Stimulated activated CD8-positive, alpha-beta memory T cell treated with anti-CD3 and anti-CD28 coated beads, Interleukin-7, amount 100 ng/mL, for 24 hours (primary cell): ENCODE measurements at places on chromosomes 13 and 19.

DNA sequence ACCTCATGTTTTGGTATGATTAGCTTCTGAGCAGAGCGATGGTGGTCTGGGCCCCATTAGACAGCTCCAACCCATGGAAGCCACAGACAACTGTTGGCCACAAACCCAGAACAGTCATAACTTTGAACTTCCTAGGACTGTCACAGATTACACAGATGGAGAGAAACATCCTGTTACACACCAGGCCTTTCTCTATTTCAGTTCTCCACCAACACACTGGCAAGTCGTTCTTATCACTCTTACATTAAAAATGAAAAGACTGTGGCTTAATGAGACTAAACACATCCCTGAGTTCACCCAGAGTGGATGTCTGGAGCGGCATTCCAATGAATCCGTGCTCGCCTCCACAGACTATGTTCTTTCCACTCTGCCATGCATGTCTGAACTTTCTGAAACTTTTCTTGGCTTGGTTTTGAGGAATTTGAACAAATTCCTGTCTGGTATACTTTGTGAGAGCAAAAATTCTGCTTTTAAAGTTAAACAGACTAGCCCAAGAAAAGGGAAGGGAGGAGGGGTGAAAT, 109.1 kb downstream of the NALCN start:
- no peak for DNase-seq

DNA sequence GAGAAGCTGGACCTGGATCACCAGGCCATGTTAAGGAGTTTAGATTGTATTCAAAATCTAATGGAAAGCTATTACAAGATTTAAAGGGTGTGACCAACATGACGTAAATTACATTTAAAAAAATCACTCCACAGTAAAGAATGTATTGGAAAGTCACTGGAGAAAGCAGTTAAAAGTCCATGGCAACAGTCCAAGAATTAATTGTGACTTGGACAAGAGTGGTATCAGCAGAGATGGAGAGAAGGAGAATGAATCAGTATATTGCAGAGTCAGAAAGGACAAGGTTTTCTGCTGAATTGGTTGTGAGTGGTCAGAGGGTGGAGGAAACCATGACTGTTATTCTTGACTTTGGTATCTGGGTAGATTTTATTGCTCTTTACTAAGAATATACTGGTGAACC, 535.1 kb upstream of the SLITRK1 start:
- DNase-seq: no peak

DNA sequence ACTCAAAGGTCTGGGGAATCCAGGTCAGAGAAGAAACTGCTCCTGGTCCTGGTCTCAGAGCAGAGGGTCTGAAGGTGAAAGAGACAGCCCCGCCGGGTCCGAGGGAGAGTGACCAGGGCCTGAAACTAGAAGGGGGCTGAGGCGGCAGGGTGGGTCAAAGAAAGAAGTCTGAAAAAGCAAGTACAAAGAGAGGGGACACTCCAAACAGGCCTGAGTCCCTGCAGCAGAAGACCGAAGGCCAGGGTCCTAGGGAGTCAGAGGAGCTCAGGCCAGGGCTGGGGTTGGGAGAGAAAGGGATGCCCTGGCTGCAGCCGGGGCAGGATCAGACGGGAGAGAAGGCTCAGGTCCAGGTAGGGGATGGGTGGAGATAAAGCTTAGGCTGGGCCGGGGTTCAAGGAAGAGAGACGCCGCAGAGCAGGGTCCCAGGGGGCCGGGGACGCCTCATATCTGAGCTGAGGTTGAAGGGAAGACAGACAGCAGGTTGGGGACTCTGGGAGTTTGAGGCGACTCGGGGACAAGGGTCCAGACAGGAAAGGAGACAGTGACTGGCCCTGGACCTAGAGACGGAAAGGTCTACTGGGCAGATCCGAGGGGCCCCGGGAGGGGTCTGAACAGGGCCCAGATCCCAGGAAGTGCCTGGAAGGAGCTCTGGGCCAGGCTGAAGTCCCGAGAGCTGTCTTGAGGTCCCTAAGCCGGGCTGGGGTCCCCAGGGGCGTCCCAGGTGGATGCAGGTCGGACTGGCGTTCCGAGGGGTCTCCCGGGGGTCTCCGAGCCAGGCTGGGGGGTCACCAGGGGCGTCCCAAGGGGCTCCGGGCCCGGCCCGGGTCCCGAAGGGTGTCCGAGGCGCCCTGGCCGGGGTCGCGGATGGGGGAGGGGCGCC, 795 bp downstream of the MLLT1 start:
- no peak for DNase-seq

- DNase-seq: no peak
Measured at GRCh38 chr13:44148159-44148914, 225.3 kb upstream of the SERP2 start.

DNA sequence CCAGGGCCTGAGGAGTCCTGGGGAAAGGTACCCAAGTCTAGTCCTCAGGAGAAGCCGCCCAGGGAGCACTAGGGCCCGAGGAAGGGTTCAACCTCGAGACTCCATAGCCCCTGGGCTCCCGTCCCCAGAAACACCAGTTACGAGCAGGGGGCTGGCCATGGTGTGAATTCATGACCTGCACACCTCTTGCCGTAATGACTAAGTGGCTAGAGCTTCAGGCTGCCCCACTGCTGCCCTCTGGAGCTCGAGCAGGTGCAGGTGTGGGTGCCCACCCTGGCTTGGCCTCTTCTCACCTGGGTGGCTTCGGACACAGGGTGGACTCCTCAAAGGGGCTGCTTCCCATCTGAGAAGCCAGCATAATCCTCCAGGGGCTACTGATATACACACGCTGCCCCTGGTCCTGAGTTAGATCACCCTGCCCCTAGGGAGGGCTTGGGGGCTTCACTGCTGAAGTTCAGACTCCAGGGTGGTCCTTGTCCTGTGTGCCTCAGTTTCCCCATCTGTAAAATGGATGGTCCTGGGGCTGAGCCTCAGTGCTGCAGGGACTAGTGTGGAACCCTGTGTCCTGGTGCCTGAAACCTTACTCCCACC, 13.6 kb downstream of the SPC24 start:
- DNase-seq: no peak

GRCh38 chr13:43284162-43284561, 260.8 kb downstream of the DNAJC15 start:
- DNase-seq: no peak

GRCh38 chr13:26538363-26539317, 18.8 kb upstream of the WASF3 start:
- DNase-seq: no peak

DNA sequence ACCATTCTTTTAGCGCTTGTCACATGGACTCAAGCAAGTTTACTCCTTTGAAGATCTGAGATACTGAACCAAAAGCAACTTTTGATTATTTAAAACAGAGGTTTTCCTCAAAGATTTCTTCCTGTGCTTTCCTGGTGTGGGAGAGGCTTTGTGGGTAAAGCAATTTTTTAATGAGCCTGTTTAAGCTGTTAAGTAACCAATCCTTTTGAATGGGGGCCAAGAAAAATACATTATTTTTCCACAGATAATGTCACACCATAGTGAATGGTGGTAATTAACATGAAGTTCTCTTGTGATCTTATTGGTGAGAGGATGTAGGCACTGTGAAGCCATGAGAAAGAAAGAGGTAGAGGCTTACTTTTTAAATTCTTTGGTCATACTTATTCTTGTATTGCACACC, 55.8 kb upstream of the OBI1 start:
- DNase-seq: no peak
